ENCODE measurements at places on chromosomes 4 and X. TPM values are rescaled to one million over a fixed set of nuclear protein-coding genes. Genes with fewer than 3 reads are reported as not detected.

The F11 gene
- not detected for total RNA-seq

The SMPX gene
- 2.1 TPM for total RNA-seq

The SCML2 gene
- total RNA-seq, result 6.7 TPM

The MFAP3L gene
- total RNA-seq, result 4.3 TPM

DNA sequence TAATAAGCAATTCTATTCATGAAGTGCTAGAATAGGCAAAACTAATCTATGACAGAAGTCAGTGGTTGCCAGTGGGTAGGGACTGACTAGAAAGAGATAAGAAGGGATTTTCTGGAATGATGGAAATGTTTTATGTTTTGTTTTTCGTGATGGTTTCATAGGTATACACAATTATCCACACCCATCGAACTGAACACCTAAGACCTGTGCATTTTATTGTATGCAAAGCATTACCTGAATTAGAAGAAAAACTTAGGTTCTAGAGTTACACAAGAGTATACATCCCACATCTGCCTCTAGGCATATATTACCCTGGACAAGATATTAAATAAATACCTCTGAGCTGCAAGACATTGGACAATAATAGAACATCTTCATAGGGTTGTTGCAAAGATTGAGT lies 205.2 kb downstream of the SOWAHB start:
- DNase-seq, result no peak

DNA sequence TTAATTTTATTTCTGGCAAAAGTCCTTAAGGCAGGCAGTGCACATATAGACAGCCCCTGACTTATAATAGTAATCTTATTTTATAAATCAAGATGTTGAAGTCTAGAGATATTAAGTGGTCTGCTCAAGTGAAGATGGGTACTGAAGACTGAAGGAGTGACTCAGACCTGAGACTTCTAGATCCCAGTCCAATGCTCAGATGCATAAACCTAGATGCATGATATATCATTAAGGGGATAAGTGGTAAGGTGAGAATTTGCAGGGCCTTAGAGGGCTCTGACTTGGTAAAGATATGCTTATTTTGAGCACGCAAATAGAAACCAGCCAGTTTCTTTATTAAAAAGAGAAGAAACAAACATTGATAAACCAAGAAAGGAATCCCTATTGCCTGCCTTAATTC lies 42.9 kb downstream of the SLC9A7 start:
- no peak for DNase-seq

DNA sequence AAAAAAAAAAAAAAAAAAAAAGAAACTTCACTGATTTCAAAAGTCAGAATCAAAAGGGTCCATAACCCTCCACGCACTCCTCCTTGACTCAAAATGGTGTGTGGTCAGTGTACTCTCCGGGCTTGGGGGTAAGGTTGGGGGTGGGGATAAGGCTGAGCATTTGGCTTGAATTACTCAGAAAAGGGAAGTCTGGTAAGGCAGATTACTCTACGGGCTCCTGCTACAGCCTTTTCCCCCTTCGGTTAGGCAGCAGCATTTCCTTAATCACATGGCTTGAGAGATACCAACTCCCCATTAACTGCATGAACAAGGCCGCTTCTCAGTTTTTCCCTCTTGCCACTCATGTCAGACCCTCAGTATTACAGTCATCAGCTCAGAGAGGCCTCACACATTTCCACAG lies 135.4 kb upstream of the DUSP21 start:
- no peak for DNase-seq

- peak; percentile 31 for DNase-seq
Observed at GRCh38 chr4:128355305-128355704, 67.7 kb upstream of the PGRMC2 start.

- no peak for DNase-seq
Observed at GRCh38 chrX:27565992-27566391, 24.2 kb upstream of the DCAF8L2 start.

DNA sequence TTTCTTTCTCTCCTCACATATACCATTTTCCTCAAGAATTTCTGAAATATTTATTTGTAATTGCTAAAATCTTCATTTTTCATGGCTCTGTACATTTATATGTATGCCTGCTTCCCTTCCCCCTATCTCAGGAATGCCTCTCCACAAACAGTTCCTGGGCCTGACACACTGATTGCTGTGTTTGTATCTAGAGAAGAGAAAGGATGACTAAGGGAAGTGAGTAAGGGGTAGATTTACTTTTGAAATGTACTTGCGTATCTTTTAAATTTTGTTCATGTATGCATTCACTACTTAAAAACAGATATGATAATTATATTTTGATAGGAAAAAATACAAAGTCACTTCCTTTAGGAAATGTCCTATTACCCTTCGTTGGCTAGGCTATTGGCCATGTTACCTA lies 790.8 kb downstream of the PCDH18 start:
- DNase-seq, result peak; percentile 9

- DNase-seq, result no peak
Observed at GRCh38 chrX:131895807-131896206, 127.3 kb upstream of the STK26 start.

GRCh38 chr4:74426101-74426500 lies 18.8 kb upstream of the AREG start:
- no peak for DNase-seq

DNA sequence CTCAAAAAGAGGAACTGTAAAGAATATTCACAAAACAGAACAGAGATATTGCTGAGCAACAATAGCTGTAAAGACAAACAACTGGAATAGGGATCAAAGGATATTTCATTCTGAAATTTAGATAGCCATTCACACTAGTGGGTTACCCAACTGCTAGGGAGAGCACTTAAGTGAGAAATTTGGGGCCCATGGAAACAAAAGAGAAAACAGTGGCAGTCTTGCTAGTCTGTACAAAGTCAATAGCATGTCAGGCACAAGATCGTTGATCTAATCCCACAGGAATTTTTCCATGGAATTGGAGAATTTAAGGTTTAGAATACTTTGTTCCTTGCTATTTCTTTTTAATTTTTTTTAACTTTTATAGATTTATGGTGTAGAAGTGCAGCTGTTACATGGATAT lies 467.0 kb downstream of the PCDH18 start:
- no peak for DNase-seq

- no peak for DNase-seq
Observed at GRCh38 chr4:61934198-61934597, 734.1 kb downstream of the ADGRL3 start.

DNA sequence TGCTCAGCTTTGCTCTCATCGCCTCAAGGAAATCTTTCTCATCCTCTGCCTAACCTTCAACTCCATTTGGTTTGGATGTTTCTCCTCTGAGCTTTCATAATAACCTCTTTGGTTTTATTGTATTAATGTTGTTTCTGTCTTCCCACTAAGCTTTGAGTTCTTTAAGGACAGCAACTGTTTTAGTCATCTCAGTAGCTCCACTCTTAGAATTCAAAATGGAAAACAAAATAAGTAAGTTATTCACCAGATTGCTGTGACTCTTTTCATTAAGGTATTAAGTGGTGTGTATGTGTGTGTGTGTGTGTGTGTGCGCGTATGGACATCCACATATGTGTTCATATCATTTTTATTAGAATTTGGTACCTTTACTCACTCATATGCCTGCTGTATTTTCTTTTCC lies 279.2 kb upstream of the BOD1L1 start:
- DNase-seq, result no peak

DNA sequence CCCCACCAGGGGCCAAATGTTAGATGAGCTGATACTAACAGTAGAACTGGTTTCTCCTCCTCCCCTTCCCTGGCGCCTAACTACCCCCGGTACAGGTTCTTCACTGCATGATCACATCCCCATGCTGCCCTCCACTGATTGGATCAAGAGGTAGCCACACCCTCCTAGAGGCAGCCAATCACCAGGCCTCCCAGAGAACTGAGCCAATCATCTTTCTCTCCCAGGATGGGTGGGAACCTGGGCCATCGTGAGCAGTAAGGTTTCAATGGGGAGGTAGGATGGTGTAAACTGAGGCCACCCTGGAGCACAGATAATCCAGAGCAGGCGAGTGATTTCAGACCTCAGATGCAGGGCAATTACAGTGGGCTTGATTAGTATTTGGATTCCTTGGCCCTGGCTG lies 64.2 kb downstream of the PPP2R2C start:
- no peak for DNase-seq

Data from H4 (cell line).